ENCODE measurements at places on chromosomes 7 and 10. TPM values are rescaled to one million over a fixed set of nuclear protein-coding genes. Genes with fewer than 3 reads are reported as not detected.
A peak's percentile ranks its signal among the peaks of the same experiment; 100 is the strongest.

DNA sequence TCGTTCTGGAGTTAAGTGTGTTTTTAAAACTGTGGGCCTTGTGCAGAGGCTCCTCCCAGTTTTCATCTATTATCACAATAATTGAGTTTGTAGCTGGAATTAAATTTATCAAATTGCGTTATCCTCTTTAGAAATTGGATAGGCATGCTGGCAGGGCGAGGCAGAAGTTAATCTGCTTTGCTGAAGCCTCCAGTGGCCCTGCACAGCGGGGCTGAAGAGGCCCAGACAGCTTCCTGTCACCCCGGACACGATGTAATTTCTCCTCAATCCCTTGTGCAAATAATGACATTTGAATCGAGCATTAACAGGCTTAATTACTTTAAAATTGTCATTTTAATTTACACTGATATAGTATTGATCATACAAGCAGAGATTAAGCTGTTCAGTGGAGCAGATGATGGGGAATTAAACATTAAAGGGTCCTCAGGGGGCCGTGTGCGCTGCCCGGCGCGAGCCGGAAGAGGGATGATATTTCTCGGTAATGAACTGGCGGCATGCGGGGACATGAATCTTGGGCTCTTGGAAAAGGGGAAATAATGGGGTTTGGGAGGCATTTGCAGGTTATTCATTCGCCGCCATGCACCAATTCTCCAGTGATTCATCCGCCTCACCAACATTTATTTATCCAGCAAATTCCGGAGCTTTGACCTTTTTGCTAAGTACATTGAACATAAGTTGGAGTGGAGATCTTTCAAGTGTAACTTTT lies 118.5 kb downstream of the NKX6-2 start:
- DNase-seq = no peak

Gene GRID2IP
- total RNA-seq = not detected

DNA sequence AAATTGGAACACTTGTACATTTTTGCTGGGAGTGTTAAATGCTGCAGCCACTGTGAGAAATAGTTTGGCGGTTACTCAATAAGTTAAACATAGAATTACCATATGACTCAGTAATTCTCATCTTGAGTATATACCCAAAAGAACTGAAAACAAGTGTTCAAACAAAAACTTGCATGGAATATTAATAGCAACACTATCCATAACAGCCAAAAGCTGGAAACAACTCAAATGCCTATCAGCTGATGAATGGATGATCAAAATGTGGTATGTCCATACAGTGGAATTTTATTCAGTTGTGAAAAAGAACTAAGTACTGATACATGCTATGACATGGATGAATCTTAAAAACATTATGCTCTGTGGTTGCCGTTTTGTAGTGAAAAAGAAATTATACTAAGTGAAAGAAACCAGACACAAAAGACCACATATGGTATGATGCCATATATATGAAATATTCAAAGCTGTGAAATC lies 63.0 kb upstream of the SP4 start:
- DNase-seq = no peak

DNA sequence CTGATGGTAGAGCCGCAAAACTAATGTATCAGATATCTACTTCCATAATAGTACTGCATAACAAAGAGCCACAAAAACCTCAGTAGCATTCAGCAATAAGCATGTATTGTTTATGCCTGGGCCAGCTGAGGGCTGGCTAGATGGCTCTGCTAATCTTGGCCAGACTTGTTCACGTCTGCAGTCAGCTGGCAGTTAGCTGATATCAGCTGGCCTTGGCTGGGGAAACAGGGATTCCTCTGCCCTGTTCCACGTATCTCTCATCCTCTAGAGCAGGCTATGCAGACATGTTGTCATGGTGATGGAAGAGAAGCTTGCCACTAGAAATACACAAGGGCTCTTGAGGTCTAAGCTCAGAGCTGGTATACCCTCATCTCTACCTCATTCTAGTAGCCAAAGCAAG lies 62.9 kb downstream of the GRM8 start:
- DNase-seq = no peak

GRCh38 chr7:135862586-135863340 lies 114.2 kb upstream of the FAM180A start:
- DNase-seq = no peak

DNA sequence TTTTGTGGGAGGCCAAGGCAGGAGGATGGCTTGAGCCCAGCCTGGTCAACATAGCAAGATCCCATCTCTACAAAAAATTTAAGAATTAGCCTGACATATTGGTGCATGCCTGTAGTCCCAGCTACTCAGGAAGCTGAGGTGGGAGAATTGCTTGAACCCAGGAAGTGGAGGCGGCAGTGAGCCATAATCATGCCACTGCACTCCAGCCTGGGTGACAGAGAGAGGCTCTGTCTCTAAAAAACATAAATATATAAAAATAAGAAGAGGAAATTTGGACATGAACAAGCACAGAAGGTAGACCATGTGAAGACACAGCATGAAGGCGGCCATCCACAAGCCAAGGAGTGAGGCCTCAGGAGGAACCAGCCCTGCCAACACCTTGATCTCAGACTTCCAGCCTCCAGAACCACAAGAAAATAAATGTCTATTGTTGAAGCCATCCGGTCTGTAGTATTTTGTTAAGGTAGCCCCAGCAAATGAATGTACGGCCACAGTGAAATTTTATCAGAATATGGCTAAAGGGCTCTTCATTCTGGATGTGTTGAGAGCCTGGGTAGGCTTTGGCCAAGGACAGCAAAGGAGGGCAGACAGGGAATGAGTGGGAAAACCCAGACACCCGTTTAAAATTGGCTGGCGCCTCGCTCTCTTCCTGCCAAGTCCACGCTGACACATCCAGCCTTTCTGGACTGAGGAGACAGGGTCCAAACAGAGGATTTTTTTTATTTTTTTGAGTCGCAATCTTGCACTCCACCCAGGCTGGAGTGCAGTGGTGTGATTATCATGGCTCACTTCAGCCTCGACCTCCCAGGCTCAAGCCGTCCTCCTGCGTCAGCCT lies 12.9 kb upstream of the GRID2IP start:
- DNase-seq = peak; percentile 84

- peak; percentile 82 for DNase-seq
These were observed 74.0 kb upstream of the CUX1 start for GRCh38 chr7:101743241-101743994.

GRCh38 chr7:38585572-38586354 lies 45.4 kb downstream of the AMPH start:
- no peak for DNase-seq

Gene TMEM254
- total RNA-seq = 8.6 TPM

GRCh38 chr10:97332591-97333350 lies 1.8 kb downstream of the FRAT2 start:
- DNase-seq = peak; percentile 62

- DNase-seq = no peak
These were observed 275.7 kb upstream of the LRGUK start for GRCh38 chr7:133851411-133851810.

GRCh38 chr10:50437248-50437647 lies 185.9 kb upstream of the ASAH2 start:
- no peak for DNase-seq

GRCh38 chr7:45713669-45714520 lies 139.7 kb downstream of the ADCY1 start:
- peak; percentile 34 for DNase-seq

- DNase-seq = no peak
These were observed 47.4 kb downstream of the DENND11 start for GRCh38 chr7:141654551-141654950.

DNA sequence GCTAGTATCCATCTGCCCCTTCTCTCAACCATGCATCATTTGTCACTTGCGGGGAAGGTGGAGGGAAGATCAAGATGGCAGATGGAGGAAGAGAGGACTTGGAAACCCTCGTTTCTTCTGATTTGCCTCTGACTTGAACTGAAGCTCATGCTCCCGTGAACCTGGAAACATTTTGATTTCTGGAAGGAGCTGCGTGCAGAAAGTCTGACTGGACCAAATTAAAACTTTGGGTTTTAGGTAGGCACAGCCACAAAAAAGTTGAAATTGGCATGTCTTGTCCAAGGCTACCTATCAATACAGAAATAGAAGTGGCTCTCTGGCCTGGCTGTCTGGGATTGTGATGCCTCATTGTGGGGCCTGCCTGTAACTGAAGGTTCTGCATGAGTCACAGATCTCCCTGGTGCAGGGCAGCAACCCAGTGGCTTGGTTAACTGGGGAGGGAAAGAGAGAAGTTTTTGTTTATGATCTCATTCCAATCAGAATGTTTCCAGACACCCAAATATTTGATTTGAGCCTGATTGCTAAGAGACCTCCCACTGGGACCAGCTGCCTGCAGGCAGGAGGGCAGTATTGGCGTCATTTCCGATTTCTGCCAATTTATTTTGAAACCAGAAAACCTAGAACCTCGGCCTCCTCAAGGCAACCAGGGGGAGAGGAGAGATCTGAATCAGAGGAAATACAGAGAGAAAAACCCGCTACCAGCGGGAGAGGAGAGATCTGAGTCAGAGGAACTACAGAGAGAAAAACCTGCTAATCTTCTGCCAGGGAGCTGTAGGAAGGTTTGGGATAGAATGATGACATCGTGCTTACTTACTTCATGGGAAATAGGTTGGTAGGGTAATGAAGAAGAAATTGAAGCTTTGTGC lies 363.6 kb downstream of the ANKRD30A start:
- peak; percentile 15 for DNase-seq

DNA sequence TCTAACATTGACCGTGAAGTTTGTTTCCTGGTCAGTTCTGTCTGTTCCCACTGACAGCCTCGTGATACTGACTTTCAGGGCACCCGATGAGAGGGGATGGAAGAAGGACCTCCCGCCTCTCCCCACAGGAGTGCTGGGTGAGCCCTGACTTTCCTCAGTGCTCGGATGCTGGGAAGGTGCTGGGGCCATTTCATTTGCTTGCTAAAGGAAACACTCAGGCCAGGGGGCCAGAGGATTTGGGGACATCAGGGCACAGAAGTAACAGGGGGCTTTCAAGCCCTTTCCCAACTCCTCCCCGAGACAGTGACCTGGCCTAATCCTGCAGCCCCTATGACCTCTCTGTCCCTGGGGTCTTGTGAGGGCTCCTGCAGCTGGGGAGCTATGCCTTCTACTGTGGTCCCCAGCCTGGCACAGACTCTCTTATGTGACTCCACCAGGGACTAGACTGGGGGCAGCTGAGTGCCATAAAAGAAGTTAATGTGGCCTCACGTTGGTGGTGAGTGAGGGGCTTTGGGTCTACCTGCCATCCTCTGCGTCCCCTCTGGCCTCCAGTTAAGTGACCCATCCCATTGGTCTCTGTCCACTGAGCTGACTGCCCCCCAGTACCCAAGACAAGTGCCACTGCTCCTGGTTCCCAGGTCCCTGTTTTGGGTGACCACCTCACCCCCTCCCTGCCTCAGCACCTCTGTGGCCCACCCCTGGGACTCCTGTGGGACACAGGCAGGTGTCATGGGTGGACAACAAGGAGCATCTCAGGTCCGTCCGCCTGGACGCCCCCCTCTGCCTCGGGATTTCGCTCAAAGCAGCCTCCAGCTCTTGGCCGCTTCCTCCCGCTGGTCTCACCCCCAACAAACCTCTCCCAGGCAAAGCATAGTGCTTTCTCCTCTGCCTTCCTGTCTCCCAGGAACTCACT lies 33.4 kb upstream of the HSPA12A start:
- DNase-seq = no peak

Gene H2BK1
- not detected for total RNA-seq

Gene GPAM
- 17.9 TPM for total RNA-seq

DNA sequence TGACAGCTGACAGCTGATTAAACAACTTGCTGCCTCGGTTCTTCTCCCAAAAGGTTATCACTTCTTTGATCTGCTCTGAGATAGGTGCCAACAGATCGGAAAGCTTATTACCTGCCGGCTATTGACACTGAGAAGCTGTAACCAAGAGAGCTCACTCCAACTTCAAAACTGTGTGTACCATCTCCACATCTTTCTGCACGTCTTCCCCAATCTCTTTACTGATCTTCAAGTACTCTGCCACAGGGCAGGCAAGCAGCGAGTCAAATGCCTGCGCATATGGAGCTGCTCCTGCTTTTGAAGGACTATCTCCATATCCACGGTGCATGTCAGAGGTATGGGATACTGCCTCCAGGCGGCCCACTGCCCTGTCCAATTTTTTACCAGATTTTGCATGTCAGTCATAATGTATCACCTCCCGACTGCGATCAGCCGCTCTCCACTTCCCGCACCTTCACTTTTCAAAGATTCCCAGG lies 352 bp upstream of the ZNF485 start:
- no peak for DNase-seq

Gene AKR1E2
- total RNA-seq = 10.6 TPM

GRCh38 chr7:95596198-95597063 lies at the start of gene PDK4:
Gene PDK4, minus strand, starts transcription at chr7:95596516. Its CDS starts 223 bp downstream, at chr7:95596293.
- peak; percentile 99 for DNase-seq

DNA sequence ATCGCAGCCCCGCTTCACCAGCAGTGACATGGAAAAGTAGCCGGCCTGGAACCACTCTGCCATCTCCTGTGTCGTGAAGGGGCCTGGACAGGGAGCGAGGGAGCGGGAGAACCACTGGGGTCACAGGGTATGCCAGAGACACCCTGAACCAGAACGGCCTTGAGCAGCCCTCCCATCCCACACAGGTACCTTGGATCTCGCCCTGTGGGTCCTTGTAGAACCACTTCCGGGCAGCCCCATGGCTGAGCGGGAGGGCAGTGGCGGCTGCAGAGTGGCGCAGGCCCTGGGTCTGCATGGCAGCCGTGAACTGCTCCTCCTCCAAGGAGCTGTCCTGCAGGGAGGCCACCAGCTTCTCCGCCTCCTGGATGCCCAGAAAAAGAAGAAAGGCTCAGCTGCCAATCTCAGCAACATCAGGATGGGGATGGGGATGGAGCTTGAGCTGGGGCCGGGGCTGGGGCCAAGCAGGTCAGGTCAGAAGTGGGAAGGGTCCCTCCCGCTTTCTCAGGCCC lies 9.5 kb downstream of the GIGYF1 start:
- no peak for DNase-seq

DNA sequence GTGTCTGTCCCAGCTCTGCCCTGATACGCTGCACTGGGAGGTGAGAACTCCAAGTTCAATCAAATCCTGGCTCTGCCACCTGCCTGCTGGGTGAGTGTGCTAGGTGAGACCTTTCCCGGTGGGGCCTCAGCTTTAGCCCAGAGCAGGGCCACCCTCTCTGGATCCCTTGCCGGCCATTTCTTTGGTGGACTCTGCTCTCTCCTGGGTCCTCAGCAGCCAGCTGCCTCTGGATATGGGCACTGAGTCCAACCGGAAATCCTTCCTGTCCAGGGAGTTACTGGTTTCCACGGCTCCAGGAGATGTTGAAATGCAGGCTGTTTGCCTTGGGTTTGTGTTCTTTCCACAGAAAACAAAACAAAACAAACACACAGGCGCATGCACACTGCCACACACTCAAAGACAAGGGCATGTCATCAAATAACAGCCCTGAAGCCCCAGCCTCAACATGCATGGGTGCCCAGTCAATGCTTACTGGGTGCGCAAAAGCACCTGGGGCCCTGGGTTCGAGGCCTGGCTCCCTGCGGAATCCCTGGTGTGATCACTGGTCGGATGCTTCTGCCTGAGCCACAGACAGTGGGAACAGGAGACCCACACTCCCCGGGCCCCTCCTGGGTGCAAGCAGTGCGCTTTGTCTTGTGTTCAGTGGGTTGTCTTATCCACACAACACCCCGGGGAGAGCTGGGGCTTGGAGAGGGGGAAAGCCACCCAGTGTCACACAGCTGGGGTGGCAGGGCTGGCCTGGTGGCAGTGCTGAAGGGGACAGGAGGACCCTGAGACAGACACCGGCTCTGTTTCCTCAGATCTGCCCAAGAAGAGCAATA lies 33.1 kb downstream of the PPIF start:
- DNase-seq = peak; percentile 74

Gene PNLIPRP2
- not detected for total RNA-seq

GRCh38 chr7:117673839-117674238 lies 194.0 kb downstream of the CFTR start:
- DNase-seq = no peak
